Kasumi-1 (cell line): ENCODE measurements at places on chromosomes 4 and X.

- DNase-seq, result no peak
Measured at GRCh38 chr4:138749303-138749702, 266.3 kb upstream of the NOCT start.

GRCh38 chrX:54093571-54093970 is 49.3 kb upstream of the PHF8 start:
- no peak for DNase-seq

- no peak for DNase-seq
Measured at GRCh38 chr4:79620617-79621016, 212.6 kb upstream of the GK2 start.

GRCh38 chr4:59729321-59729720 is 1470.8 kb upstream of the ADGRL3 start:
- DNase-seq, result no peak

GRCh38 chr4:56026596-56026995 is 77.9 kb downstream of the CEP135 start:
- DNase-seq, result no peak

- peak; percentile 51 for DNase-seq
Measured at GRCh38 chrX:2934715-2935710, 5.9 kb upstream of the ARSD start.

- no peak for DNase-seq
Measured at GRCh38 chr4:4640692-4641091, 98.8 kb upstream of the STX18 start.

GRCh38 chr4:610411-611261 is 14.7 kb upstream of the PDE6B start:
- no peak for DNase-seq

GRCh38 chrX:8201896-8202331 is 30.8 kb upstream of the VCX2 start:
- no peak for DNase-seq

DNA sequence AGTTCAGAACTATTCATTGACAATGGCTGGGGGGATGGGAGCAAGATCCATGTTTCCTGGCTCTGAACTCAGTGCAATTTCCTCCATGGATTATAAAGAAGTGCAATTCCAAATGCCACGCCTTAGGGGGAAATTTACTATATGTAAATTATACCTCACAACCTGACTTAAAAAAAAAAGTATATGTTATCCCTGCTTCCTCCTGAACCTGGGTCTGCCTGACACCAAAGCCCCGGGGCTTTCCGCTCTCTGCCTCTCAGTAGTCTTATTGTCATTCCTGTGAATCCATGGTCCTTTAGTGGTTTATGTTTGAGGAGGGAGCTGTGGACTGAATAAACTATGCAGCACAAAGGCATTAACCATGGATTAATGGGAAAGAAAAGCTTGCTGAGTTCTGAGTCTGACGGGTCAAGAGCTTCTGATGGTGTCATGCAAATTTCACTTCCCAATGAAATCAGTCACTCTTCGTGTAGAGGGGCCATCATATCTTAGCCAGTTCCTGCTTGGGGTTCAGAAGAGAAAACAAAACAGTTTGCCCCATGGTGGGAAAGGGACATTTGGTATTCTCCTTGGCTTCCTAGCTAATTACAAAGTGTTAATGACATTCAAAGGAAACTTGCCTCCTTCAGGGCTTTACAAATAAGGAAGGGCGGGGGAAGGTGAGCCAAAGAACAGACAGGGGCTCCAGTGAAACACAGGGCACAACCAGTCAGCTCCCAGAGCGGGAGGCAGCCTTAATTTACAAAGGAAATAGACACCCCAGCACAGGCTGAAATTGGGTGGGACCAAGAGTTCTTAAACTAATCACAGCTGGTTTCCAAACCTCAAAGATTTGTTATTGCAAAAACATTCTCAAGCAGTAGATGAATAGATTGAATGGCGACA is 14.3 kb downstream of the FAM9C start:
- no peak for DNase-seq

GRCh38 chr4:76657443-76657842 is 222.4 kb downstream of the SHROOM3 start:
- DNase-seq, result no peak

GRCh38 chr4:102503301-102503746 is 2.2 kb downstream of the NFKB1 start:
- DNase-seq, result no peak

GRCh38 chrX:920234-920799 is 289.7 kb downstream of the SHOX start:
- no peak for DNase-seq

GRCh38 chrX:7704205-7704604 is 138.8 kb upstream of the VCX start:
- DNase-seq, result no peak
